ENCODE measurements at places on chromosomes 2 and 18. TPM values are rescaled to one million over a fixed set of nuclear protein-coding genes. Genes with fewer than 3 reads are reported as not detected.

LAMA1 gene
- 8.0 TPM for polyA plus RNA-seq

DHRS9 gene
- polyA plus RNA-seq: not detected

IL36RN gene
- not detected for polyA plus RNA-seq

UGT1A10 gene
- not detected for polyA plus RNA-seq

FAP gene
- polyA plus RNA-seq: 0.16 TPM

MEP1B gene
- not detected for polyA plus RNA-seq

FTCDNL1 gene
- not detected for polyA plus RNA-seq

POTEF gene
- 2.3 TPM for polyA plus RNA-seq

GPBAR1 gene
- not detected for polyA plus RNA-seq

PLB1 gene
- 3.4 TPM for polyA plus RNA-seq

FSHR gene
- polyA plus RNA-seq: 0.36 TPM

CROCC2 gene
- not detected for polyA plus RNA-seq

PLEK gene
- polyA plus RNA-seq: 0.10 TPM
